ENCODE measurements at places on chromosomes 2 and 18.
A peak's percentile ranks its signal among the peaks of the same experiment; 100 is the strongest.

DNA sequence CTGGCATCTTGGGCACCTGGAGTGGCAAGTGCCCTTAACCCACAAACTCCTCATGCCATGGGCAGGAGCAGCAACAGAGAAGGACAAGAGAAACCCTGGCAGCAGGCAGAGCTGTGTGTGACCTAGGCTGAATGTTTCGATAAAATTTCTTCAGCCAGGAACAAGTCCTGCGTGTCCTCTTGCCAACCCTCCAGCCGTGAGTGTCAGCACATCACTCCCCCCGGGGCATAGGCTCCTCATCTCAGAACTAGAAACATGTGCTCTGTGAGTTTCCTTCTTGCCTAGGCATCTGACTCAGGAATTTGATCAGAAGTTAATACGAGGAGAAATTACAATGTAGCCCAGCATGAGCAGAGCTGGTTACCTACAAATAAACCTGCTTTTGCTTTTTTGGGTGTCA, 2.2 kb downstream of the ABCG8 start:
- DNase-seq, result no peak

GRCh38 chr2:148660999-148661398, 16.4 kb downstream of the EPC2 start:
- no peak for DNase-seq

- DNase-seq, result no peak
These were observed 72.3 kb downstream of the SH3YL1 start for GRCh38 chr2:191311-192190.

DNA sequence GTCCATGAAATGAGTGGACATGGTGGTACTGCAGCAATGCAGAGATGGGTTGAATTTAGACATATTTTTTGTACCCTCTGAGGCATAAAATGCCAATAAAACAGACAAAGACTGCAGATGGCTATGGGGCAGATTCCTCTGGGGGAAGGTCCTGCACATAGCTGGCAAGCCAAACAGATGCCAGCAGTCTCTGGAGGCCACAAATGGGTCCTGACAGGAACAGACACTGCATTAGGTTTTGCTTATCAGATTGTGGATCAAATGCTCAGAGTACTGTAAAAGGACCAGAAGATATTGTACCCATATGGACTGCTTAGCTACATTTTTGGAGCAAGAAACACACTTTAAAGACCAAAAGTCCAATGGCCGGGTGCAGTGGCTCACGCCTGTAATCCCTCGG, 40.9 kb upstream of the ORC2 start:
- no peak for DNase-seq

DNA sequence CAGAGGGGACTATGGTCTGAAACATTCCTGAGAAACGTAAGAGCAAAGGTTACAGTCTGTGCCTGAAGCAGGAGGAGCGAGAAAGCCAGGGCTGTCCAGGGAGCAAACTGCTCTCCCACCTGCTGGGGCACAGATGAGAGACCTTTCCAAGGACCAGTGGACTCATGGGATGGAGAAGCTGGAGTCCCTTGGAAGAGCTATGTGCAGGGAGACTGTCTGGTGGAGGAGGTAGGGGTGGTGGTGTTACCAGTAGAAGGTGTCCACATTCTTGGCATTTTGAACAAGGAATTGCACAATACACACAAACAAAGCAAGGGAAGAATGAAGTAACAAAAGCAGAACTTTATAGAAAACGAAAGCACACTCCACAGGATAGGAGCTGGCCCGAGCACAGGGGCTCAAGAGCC, 97.9 kb upstream of the CYRIA start:
- no peak for DNase-seq

GRCh38 chr2:68748568-68748967, 14.0 kb downstream of the ARHGAP25 start:
- DNase-seq, result no peak

DNA sequence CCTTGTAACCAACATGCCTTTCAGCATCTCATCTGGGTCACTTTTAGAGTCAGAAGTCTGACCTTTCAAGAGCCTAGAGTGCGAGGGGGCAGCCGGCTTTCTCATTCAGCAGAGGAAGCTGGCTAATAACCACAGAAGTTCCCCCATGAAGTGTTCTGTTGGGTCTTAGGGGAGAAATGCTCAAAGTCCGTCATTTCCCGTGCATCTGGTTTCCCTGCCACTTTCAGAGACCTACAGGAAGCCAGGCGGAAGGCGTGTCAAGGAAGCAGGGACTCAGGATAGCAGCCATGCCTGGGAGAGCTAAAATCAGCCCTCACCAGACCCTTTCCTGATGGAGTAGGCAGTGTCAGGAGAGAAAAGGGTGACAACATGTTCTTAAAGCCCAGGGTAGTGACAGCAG, 301.8 kb upstream of the ID2 start:
- no peak for DNase-seq

- DNase-seq, result no peak
These were observed 5.3 kb upstream of the FOSL2 start for GRCh38 chr2:28387082-28387960.

GRCh38 chr2:240650254-240650965, 25.1 kb downstream of the GPR35 start:
- DNase-seq, result no peak

DNA sequence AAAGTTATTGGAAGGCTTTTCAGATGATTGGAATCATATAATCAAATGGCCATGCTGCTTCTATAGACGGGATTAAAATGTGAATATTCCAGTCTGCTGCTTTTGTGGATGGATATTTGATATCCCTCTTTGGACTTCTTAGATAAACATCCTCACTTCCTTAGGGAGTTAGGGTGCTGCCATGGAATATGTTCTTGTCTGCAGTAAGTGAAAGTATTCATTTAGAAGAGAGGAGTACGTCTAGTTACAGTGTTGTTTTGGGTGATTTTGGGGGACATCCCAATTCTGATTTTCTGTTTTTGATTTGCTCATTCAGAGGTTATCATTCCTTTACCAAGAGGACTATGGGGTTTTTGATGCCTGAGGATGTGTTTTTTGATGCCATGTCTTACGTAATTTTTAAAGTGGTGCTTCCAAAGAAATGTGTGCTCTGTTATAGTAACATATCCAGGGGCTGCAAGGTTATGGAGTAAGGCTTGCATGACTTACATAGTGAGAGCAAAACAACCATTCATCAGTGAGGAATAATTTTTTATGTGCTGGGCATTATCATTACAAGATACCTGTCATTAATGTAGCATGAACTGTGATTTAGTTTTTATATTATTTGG, 33.6 kb downstream of the ASXL3 start:
- no peak for DNase-seq

DNA sequence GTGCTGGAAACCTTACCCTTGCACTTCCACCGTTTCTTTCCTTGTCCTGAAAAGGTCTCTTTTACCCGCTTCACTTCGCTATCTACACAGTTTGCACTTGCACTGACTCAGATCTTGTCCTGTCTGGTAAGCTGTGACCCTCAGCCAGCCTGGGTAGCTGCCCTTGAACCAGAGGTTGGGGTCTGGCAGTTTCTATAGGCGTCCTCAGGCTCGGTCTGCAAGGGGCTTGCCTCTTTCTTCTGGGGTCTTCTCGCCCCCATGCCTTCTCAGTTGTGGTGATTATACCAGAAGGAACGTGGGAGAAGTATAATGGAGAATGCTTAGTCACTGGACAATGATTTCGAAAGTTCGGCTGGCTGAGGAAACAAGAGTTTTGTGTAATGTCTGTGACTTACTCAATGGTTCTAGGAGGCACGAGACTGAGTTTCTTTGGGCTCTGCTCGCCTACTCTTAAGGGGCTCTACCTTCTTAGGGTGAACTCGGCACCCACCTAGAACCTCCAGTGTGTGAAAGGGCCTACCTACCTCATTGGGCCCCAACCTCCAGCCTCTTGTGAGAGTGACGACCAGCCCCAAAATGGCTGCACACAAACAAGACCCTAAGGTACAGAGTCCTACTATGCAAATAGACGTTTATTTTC, 6.9 kb upstream of the STAT1 start:
- DNase-seq, result peak; percentile 35

Measured in SK-MEL-5 (cell line).